Activated effector memory CD4-positive, alpha-beta T cell treated with Interleukin-2 at 50 U/mL for 16 hours (primary cell): ENCODE measurements at places on chromosomes 6 and 20.

DNA sequence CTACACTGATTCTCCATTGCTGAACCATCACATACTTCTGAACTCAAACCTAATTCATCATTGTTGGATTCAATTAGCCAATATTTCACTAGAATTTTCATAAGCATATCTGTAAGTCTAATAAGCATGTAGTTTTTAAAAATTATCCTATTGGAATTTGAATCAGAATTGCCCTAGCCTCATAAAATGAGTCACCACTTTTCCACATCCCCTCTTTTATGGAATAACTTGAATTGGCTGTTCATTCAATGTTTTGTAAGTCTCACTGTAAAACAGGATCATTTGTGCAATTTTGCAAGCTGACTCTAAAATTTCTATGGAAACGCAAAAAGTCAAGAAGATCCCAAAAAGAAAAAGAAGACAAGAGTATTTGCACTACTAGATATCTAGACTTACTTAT is 141.0 kb downstream of the HACE1 start:
- DNase-seq = no peak

DNA sequence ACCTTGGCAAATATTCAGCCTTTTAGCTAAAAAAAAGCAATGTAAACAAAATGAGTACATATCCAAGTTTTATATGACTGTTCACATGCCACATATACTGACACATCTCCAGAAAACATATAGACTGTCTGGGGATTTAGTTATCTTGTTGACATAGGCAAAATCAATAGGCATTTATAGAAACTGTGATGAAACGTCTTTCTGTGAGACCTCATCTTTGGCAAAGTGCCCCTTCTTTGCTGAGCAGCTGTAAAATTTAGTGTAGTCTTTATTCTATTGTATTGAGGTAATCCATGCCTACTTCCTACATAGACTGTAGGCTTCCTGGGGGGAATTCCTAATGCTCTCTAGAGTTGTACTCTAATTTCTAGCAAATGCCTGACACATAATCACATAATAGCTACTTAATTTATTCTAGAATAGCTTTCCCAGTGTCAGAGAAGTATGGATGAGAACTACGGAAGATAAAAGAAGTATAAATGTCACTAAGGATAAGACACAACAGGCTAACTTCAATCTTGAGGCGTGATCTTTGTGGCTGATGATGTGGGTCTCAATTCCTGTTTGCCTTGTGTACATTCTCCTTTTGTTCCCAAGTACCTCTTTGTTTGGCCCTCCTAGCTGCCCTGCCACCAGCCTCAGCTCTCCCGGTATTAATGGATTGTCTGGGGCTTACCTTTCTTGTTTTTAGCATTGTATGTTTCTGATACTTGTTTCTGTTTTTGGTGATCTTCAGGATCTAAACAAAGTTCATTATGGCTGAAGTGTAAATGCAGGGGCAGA is 30.6 kb downstream of the PTCHD4 start:
- DNase-seq = no peak

GRCh38 chr20:9160331-9160730 is 91.4 kb downstream of the PLCB4 start:
- no peak for DNase-seq

DNA sequence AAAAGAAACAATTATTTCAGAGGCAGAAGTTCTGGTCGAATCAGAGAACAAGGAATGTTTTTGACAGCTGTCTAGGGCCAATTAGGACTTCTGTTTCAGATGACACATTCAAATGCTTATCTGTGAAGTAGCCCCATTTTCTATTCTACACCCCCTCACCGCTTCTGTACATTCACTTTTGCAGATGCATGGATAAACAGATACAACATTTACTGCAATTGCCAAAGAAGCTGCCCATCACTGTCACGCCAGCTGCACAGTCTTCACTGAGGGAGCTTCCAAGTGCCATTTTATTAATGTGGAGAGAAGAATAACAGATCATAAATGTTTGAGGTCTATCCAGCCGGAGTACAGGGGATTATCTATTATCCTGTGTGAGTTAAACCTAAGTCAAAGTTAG is 426.8 kb upstream of the ARID1B start:
- DNase-seq = no peak

GRCh38 chr20:5650280-5650691 is 99.9 kb upstream of the SHLD1 start:
- DNase-seq = no peak

- DNase-seq = no peak
Observed at GRCh38 chr20:45318948-45319347, 10.8 kb upstream of the MATN4 start.

DNA sequence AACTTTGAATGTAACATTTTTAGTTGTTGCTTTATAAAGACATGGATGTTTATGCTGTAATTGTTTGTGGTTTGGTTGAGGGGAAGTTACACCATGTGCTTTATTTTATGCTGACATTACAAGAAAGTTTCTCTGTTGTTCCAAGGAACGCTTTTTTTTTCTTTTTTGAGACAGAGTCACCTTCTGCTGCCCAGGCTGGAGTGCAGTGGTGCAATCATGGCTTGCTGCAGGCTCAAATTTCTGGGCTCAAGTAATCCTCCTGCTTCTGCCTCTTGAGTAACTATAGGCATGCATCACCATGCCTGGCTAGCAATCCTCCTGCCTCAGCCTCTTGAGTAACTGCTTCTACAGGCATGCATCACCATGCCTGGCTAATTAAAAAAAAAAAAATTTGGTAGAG is 21.0 kb upstream of the IFNGR1 start:
- DNase-seq = no peak

DNA sequence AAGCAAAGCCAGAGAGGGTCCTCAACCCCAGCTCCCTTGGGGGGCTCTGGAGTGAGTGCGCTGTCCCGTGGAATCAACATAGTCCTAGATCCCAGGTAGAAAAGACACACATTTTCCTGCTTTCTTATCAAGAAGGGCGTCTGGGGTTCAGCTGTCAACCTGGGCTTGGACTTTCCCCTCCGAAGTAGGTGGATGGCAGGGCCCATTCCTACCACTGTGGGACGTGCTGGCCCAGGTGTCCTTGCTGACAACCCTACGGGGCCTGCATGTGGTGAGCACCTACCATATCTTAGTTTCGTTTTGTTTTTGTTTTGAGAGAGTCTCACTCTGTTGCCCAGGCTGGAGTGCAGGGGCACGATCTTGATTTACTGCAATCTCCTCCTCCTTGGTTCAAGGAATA is 42.4 kb downstream of the MYT1 start:
- DNase-seq = no peak

- DNase-seq = no peak
Observed at GRCh38 chr20:43699941-43700565, 26.7 kb downstream of the GTSF1L start.

DNA sequence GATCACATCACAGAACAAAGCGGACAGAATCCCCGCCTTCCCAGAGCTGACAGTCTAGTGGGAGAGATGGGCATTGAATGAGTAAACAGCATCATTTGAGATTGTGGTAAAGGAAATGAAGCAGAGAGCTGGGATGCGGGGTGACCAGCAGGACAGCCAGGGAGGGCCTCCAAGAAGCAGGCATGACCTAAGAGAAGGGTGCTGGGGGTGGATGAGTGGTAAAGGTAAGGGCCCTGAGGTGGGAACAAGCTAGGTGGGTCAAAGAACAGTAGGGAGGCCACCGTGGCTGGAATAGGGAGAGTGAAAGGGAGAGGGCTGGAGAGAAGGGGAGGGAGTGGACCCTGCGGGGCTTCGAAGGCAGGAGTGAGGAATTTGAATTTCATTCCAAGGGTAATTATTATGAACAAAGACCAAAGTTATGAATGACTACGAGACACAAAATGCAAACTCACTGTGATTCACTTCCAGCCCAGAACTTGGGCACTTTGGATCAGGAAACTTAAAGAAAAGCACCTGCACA is 61.4 kb downstream of the CEBPB start:
- no peak for DNase-seq

DNA sequence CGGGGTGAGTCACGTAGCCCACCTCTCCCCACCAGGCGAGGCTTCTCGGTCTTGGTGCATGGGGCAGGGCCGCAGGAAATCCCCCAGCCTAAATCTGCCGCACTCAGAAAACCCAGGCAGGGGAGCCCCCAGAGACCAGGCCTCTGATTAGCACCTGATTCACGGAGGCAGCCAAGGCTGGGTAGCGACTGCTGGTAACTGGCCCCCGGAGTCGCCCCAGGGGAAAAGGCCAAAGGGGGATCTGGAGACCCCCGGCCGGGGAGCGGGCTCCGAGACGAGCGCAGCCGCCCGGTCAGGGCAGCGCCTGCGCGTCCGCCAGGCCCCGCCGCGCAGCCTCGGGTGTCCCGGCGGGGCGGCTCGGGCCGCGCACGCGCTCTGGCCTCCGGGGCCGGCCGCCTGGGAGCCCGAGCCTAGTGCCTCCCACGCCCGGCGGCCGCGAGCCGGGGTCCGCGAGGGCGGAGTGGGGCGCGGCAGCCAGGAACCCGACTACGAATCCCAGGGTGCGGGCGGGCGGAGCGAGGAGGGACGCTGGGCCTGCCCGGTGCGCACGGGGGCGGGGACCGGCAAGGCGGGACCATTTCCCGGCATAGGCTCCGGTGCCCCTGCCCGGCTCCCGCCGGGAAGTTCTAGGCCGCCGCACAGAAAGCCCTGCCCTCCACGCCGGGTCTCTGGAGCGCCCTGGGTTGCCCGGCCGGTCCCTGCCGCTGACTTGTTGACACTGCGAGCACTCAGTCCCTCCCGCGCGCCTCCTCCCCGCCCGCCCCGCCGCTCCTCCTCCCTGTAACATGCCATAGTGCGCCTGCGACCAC is at the start of gene DUSP22:
Gene DUSP22, plus strand, starts transcription at position 791 of the 809 bp plus-strand sequence. CDS start 53 bp downstream, outside the sequence.
- DNase-seq = peak; percentile 70

GRCh38 chr6:7559196-7559595 is 17.7 kb downstream of the DSP start:
- DNase-seq = no peak

DNA sequence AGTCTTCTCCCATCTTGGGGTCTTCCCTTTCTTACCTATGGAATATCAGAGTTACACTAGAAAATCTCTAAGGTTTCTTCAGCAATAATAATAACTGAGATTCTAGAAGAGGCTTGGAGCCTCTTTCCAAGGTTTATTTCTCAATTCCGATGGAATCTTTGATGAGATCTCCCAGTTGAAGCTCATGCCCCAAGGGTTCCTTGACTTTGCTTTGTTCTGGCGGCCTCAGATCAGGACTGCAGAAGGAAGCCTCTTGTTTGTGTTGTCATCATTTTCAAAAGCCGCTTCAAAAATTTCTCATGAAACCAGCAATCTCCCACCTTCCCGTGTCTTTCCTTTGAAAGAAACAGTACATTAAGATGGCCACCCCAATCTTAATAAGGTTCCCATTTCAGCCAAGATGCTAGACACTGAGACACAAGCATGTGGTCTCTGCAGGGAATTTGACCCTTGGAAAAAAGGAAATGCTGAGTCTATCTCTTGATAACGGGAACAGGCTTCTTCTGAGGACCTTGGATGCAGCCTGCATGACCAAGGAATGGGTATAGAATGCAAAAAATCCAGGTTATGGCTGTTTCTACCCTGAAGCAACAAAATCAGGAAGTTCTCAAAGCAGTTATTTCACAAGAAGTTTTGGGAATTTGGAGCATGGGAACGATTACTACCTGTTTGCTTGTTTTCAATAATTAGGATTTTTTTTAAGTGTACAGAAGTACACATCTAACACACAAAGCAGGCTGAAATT is 141.6 kb downstream of the CD24 start:
- DNase-seq = no peak

DNA sequence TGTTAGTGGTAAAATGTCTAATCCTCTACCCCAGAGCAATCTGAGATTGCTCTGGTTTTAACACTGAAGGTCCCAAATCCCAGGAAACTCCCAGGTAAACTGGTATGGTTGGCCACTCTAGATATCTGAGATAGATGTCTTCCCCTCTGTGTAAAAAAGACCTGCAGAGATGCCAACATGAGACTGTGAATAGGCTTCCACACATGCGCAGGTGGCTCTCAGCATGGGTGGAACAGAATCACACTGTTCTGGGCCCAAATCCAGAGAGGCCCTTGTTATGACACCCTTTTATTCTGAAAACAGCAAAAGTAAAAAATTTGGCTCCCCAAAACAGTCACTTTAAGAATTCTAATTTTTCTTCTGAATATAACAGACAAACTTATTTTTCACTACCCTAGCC is 88.7 kb upstream of the BMP5 start:
- DNase-seq = no peak

- no peak for DNase-seq
Observed at GRCh38 chr6:63527658-63528514, 44.4 kb upstream of the LOC128125822 start.

- no peak for DNase-seq
Observed at GRCh38 chr20:48492715-48493070, 335.1 kb downstream of the PREX1 start.

GRCh38 chr6:45436544-45437438 is 59.1 kb upstream of the SUPT3H start:
- DNase-seq = no peak

DNA sequence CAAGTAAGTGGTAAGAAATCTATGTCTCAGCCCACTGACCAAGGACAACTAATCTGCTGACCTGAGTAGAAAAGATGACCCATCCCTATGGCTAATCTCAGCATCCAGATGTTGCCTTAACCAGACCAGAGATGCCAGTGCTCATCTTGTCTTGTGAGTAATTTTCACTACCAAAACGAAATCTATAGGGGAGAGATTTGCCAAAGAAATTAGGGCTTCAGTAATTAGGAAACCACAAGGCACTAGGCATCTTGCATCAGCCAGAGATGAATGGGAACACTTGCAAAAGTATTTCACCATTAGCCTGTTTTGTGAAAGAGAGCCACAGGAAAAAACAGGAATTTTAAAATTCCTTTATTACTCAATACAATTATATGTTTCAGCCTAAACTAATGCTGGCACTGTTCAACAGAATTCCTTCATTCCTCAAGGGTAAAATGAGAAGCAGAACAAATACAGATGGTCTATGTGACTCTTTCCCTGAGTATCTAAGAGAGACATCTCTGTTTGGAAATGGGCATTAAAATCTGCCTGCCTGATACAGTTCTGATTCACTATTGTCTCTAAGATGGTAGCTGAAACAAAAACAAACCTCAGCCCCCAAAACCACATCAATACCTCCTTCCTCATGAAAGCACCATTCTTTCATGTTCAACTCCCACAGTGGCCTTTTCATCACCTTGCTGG is 87.8 kb downstream of the GMDS start:
- no peak for DNase-seq

DNA sequence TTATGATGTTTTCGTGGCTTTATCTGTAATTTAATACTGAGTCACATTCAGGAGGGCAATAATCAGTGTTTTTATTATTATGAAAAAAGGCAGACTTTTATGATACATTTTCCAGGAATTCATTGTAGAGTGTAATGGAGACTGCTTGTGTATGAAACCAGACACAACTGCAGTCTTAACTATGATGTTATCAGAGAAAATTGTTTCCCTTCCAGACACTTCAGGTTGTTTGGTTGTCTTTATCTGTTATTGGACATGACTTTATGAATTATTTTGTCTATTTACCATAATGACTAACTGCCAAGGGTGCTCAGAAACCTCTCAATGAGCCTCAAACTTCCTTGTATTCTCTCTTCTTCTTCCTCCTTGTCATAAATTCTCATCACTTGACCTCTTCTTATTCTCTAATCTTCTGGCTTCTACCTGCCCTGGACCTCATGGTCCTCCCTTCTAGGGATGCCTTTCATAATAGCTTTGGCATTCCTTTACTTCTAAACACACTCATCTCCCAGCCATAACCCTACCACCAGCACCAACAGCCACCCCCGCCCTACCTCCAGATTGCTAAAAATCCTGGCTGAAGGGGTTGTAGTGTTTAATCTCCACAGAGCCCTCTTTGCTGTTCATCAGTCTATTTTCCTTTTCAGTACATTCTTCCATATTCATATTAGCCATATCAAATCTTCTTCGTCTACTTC is 492.5 kb downstream of the CDKAL1 start:
- no peak for DNase-seq
